ENCODE measurements at places on chromosomes 5 and 9.
A peak's percentile ranks its signal among the peaks of the same experiment; 100 is the strongest.

GRCh38 chr5:34748431-34748830 is 90.5 kb upstream of the TTC23L start:
- no peak for DNase-seq

- no peak for DNase-seq
Measured at GRCh38 chr5:91706785-91707520, 323.8 kb upstream of the ARRDC3 start.

GRCh38 chr5:150393096-150393645 is 19.5 kb downstream of the CD74 start:
- no peak for DNase-seq

DNA sequence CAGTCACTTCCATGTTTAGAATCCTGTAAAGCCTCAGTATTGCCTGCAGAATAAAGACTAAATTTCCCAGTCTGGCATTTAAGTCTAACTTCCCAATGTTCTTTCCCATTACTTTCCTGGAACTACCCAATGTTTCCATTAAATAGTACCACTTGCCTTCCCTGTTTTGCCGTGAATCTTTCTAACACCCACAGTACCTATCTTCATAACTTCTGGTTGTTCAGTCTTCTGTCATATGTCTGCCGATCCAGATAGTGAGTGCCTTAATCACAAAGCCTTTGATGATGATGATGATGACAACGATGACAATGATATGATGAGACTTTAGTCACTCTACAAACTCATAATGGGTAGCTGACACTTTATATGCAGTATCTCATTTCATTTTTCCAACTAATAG is 6.6 kb upstream of the HEMGN start:
- DNase-seq = no peak

DNA sequence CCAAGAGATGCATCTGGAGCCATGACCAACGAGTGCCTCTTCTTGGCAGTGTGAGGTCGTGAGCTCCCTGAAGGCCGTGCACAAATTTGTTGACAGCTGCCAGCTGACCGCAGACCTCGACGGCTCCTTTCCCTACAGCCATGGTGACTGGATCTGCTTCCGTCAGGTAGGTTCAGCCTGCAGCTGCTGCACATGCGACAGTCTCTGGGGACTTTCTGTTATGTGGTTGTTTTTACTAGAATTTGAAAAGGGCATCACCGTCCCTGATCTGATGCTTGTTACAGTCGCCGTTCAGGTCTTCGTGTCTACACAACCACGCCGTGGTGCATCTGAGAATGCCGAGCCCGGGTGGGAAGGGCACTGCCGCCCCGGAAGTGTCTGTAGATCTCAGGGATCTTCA is 36.5 kb upstream of the LRRC14B start:
- no peak for DNase-seq

DNA sequence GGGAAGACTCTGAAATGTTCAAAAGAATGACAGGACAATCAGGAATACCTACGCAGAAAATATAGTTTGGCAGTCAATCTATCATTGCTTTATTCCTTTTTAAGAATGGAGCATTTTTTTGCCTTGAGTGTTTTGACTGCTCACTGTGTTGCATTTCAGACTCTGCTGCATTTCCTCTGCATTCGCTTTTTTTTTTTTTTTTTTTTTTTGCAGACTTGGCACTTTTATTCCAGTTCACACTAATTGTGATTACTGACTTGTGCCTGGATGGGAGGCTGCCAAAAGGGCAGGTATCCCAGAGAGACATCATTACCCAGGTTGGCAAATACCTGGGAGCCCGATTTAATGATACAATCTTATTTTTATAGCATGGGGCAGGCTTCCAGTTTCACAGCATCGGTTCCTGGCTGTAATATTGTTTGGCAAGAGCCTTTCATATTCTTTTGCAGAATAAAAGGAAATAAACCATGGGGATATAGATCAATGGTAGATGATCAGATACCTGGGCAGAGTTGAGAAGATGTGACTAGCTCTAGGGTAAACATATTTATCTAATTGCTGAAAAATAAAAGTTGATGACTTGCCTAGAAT is 1132.6 kb downstream of the MAT2B start:
- DNase-seq = no peak

DNA sequence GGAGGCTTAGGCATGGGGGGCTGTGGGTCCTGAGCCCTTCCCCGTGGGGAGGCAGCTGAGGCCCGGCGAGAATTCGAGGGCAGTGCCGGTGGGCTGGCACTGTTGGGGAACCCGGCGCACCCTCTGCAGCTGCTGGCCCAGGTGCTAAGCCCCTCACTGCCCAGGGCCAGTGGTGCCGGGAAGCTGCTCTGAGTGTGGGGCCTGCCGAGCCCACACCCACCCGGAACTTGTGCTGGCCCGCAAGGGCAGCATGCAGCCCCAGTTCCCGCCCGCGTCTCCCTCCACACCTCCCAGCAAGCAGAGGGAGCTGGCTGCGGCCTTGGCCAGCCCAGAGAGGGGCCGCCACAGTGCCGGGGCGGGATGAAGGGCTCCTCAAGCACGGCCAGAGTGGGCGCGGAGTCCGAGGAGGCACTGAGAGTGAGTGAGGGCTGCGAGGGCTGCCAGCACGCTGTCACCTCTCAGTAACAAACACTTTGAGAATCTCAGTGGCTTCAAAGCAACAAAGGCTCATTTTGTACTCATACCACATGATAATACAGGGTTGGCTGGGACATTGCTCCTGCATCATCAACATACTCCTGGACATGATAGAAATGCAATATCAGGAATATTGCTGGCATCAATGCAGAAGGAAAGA is 265.7 kb upstream of the ANKRD55 start:
- no peak for DNase-seq

DNA sequence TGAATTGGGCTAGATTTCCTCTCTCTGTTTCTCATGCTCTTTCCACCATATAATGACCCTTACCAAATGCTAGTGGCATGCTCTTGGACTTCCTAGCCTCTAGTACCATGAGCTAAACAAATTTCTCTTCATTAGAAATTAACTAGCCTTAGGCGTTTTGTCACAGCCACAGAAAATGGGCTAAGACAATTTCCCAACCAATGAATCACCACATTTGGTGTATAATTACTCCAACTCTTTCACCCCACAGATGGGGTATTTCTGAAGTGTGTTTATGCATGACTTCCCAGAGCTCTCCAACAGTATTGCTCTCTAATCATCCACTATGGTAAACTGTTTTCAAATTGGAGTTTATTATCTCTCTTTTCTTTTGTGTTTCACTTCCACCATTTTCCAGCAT is 1041.1 kb upstream of the COX7C start:
- DNase-seq = no peak

GRCh38 chr9:74777136-74777879 is 110.4 kb downstream of the TRPM6 start:
- DNase-seq = peak; percentile 1

- DNase-seq = no peak
Measured at GRCh38 chr9:15578714-15579113, 25.9 kb downstream of the CCDC171 start.

DNA sequence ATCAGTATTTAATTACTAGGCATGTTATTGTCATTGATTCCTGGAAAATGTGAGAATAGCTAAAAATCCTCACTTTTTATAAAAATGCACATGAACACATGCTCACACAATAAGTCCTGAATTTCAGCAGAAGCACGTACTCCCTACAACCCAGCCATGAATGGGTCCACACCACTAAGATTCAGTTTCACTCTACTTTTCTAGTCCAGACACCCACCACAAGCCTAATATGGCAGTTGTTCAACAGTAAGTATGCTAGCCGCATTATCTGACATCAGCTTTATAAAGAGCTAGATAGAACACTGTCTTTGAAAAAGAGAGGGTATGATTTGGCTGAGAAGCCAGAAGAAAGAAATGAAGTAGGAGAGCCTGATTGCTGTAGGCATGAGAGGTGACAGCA is 639.3 kb downstream of the BRINP1 start:
- no peak for DNase-seq

- DNase-seq = no peak
Measured at GRCh38 chr5:65086234-65086890, 317.6 kb downstream of the CWC27 start.

- DNase-seq = no peak
Measured at GRCh38 chr9:133117271-133118178, 3.5 kb downstream of the RALGDS start.

GRCh38 chr5:170579601-170580000 is 75.8 kb downstream of the KCNIP1 start:
- DNase-seq = no peak

GRCh38 chr9:115341426-115341825 is 223.5 kb upstream of the TNC start:
- no peak for DNase-seq

- no peak for DNase-seq
Measured at GRCh38 chr5:114644576-114644975, 282.7 kb downstream of the KCNN2 start.

- DNase-seq = peak; percentile 42
Measured at GRCh38 chr9:119368681-119369581, at the start of gene BRINP1. Gene BRINP1 (minus strand): TSS chr9:119369435. CDS start chr9:119313355, 56,080 bp downstream.

DNA sequence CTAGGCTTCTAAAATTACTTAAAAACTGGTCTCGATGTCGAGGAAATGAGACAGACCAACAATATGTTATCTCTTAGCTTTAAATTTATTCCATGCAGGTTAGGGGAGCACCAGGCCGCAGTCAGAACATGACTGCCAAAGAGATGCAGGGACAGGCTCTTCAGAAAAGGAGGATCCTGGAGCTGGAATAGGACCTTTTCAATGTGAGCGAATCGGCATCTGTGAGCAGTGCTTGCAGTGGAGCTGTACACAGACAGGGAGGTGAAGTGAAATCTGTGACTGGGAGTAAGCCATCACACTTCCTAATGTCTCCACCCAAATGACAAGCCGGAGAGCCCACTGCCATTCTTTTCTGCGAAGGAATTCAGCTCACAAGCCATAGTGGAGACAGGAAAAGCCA is 78.2 kb downstream of the EFNA5 start:
- no peak for DNase-seq

- no peak for DNase-seq
Measured at GRCh38 chr5:133723126-133723525, 110.8 kb upstream of the FSTL4 start.

DNA sequence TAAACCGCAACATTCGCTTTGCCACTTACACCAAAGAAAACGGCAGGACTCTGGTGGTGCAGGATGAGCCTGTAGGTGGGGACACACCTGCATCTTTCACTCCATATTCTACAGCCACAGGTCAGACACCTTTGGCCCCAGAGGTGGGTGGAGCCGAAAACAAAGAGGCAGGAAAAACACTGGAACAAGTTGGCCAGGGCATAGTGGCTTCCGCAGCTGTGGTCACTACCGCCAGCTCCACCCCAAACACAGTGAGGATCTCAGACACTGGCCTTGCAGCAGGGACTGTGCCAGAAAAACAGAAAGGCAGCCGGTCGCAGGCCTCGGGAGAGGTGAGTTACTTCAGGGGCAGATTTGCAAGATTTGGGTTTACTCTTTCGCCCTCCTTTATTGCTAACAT is 33.8 kb downstream of the KDM3B start:
- no peak for DNase-seq

DNA sequence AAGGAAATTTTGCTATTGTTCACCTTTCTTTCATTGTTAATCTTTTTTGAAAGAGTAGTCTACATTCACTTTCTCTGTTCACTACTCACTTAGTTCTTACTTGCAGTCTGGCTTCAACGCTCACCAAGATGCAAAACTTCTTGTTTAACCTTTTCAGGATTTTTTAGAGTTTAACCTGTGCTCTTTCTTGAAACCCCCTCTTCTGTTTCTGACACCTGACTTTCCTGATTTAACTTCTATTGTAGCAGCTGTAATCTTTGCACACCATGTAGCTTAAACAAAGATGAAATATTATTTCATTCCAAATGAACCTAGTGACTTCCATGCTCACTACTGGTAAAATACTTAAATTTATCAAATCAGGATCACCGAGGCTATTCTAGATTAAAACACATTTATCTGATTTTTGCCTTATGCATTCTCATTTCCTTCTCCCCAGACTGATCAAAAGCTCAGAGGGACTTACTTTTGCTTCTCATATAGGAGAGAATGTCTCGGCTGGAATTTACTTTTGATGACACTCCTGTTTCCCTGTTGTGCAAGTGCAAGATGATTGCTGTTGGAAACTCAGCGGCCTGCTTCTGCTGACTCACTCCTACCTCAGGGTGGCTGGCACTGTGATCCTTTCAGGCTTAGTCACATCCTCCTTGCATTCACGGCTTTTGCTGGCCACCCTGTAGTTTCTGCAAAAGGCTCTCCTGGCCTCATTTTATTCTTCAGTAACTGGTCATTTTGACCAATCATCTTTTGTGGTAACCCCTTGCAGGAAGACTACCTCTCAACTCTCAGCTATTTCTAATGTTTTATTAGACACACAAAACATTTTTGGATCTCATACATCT is 109.3 kb upstream of the IFNE start:
- no peak for DNase-seq

DNA sequence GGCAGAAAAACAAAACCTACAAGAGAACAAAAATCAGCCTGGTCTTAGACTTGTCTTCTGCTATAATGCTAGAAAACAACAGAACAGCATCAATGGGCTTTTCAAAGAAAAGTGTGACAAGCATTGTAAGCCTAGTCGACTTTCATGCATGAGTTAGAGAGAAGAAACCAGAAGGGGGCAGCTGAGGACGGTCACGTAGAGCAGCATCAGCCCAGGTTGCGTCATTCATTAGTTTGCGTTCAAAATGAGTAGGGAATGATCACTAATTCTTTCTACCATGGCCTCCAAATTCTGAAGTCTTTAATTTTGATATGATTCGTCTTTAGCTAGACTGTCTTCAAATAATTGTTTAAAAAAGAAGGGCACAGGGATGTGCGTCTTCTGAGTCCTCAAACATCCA is 4.7 kb upstream of the ISCA1 start:
- DNase-seq = no peak

- no peak for DNase-seq
Measured at GRCh38 chr9:36424289-36425055, 24.4 kb upstream of the RNF38 start.

DNA sequence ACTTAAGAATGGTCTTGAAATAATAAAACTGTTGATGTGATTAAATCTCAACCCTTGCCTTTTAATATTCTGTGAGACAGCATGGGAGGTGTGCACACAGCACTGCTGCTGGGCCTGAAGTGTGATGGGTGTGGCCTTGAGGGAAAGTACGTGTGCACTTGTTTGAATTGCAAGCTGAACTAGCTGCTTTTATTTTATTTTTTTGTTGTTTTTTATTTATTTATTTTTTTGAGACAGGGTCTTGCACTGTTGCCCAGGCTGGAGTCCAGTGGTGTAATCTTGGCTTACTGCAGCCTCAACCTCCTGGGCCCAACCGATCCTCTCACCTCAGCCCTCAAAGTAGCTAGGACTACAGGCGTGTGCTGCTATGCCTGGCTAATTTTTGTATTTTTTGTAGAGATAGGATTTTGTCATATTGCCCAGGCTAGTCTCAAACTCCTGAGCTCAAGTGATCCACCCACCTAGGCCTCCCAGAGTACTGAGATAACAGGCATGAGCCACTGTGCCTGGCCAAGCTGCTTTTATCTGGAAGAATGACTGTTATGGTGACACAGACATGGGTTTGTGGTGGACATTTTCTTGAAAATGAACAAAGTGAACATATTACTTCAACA is 58.9 kb downstream of the GPR107 start:
- peak; percentile 74 for DNase-seq

- DNase-seq = no peak
Measured at GRCh38 chr5:164741376-164741775, 1236.0 kb downstream of the MAT2B start.

GRCh38 chr5:160349249-160349934 is 21.0 kb downstream of the C1QTNF2 start:
- DNase-seq = no peak

Measured in DMS79 treated with DMSO at 0.1 percent for 48 hours (cell line).